Activated CD4-positive, alpha-beta T cell treated with anti-CD3 and anti-CD28 coated beads for 36 hours (primary cell): ENCODE measurements at places on chromosomes 4 and X. TPM values are rescaled to one million over a fixed set of nuclear protein-coding genes. Genes with fewer than 3 reads are reported as not detected.

The CXCL8 gene
- total RNA-seq = 0.76 TPM

The IBSP gene
- total RNA-seq = not detected

The CETN2 gene
- total RNA-seq = 13.1 TPM

The ZAR1 gene
- total RNA-seq = not detected

The LARP7 gene
- 46.5 TPM for total RNA-seq

The ABCD1 gene
- 4.5 TPM for total RNA-seq

The EMCN gene
- not detected for total RNA-seq

DNA sequence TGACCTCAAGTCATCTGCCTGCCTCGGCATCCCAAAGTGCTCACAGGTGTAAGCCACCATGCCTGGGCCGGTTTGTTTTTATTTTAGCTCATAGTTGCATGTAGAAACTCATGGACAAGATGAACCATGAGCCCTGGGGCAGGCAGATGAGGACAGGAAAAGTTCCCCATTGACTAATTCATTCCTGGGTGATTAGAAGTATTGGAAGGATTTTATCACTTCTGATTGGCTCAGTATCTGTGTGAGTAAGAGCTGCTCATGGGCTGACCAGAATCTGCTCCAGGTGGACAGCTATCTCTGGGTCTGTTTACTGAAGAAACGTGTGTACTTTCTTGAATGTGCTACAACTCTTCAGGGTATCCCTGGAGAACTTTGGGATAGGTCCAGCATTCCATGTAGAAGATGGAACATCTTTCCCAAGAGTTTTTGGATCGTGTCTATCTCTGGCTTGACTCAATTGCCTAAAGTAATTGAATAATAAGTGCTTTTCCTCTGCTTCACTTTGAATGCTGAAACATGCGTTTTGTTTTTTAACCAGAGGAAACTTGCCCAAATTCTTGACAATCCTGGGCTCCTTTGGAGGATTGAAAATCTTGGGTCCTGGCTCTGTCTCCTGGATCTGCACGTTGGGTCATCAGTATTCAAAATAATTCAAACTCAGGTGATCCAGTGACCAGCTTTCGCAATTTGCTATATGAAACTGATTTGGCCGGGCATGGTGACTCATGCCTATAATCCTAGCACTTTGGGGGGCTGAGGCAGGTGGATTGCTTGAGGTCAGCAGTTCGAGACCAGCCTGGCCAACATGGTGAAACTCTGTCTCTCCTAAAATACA is 88.6 kb upstream of the DHRSX start:
- no peak for DNase-seq

DNA sequence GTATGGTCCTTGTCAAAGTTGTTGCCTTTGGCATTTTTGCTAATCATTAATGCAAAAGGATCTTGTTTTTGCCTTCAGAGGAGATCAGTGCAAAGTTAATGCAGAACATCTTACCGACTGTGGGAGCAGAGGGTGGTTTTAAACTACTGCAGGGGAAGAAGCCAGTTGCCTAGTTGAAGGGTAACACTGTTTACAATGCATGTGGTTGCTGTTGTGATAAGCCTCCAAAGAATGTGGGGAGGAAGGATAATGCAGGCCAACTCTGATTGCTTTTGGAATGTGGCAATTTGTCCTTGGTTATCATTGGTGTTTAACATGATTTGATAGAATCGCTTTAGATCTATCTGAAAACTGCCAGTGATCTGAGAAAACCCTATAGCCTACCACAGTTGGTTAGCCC is 204.3 kb upstream of the TLL1 start:
- no peak for DNase-seq

- DNase-seq = no peak
These were observed 88.4 kb upstream of the SLC7A11 start for GRCh38 chr4:138330531-138330930.

DNA sequence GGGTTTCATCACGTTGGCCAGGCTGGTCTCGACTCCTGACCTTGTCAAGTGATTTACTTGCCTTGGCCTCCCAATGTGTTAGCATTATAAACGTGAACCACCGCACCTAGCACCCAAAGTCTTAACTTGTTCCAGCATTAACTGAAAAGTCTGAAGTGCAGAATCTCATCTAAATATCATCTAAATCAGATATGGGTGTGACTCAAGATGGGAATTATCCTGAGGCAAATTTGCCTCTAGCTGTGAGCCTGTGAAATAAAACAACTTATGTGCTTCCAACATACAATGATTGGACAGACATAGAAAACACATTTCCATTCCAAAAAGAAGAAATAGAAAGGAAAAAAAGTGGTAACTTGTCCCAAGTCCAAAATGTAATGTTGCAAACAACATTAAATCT is 641.1 kb upstream of the ATOH1 start:
- DNase-seq = no peak

DNA sequence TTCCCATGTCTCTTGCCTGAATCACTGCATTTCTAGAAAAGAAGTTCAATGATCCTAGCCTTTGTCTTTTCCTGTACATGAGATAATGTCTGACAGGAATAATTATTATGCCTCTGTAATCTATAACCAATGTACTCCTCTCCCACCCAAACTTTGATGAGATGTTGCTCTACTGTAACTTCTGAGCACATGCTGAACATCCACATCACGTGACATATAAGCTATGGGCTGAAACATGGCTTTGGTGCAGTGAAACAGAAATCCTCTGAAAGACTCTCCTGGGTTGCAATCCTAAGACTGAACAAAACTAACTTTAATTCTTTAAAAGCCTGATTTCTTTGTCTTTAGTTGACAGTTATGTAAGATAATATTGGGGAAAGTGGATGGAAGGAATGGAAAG is 1.5 kb upstream of the ADAD1 start:
- no peak for DNase-seq

DNA sequence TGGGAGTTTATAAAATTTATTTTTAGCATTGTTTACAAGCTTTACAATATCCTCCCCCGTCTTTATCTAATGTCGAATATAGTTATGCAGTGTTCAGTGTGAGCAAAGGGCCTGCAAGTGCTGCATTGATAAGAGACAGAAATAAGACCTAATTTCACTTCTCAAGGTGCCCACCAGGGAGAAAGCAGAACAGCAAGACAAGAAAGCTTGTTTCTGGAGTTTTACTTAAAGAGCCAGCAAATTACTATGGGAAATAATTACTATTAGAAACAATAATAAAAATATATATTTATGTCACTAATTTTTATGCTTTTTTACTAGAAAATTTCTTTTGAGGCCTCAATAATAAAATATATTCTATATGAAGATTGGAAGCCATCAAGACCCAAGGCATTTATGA is 2677.7 kb downstream of the ARAP2 start:
- DNase-seq = no peak

DNA sequence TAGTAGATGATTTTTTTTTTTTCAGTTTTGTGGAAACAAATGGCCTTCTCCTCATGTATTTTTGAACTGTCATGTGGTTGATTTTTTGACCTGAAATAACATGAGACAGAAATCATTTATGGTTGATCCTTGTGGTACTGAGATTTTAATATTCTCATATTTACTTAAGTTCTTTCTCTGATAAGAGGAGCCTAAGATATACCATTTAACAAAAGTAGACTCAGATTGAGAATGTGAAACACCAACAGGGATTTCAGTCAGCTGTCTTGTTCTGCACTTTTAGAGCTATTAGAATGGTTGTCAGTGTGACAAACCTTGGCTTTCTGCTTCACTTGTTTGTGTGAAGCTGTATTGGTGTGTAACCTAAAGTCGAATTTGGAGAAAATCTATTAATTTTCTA is 575.7 kb downstream of the SPOCK3 start:
- DNase-seq = no peak

DNA sequence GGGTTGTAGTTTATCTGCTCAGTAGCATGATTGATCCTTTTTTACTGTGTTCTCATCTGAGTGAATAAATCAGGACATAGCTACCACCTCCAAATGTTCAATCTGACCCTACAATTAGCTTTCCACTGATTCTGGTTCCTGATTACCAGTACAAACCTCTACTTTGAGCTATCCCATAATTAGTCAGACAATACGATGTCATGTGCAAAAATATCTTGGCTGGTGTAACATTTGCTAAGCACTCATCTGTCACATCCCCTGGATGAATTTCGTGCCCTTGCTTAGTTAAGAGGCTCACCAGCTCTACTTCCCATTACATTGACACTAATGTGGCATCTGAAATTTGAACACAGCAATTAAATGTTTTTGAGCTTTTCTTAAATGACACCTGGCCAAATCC is 1101.0 kb upstream of the PCDH7 start:
- DNase-seq = no peak

DNA sequence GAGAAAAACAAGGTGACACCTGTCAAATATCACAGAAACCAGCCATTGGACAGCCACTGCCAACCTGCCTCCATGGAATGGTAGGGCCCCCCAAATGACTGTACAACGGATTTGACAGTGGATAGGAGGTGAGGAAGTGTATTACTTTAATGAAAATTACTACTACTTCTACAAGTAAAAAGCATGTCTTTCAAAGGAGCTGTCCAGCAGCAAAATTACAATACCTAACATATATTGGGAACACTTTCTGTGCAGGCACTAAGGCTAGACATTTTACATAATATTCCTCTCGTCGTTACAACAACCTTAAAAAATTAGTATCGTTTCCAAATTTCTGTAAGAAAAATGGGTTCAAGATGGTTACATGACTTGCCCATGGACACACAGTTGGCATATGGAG is 14.9 kb downstream of the PPP3CA start:
- no peak for DNase-seq

- DNase-seq = no peak
These were observed at the start of gene SRPK3 for GRCh38 chrX:153780678-153781427. TSS of gene SRPK3 (plus strand) at chrX:153781041. CDS start at chrX:153781087, 46 bp downstream.

DNA sequence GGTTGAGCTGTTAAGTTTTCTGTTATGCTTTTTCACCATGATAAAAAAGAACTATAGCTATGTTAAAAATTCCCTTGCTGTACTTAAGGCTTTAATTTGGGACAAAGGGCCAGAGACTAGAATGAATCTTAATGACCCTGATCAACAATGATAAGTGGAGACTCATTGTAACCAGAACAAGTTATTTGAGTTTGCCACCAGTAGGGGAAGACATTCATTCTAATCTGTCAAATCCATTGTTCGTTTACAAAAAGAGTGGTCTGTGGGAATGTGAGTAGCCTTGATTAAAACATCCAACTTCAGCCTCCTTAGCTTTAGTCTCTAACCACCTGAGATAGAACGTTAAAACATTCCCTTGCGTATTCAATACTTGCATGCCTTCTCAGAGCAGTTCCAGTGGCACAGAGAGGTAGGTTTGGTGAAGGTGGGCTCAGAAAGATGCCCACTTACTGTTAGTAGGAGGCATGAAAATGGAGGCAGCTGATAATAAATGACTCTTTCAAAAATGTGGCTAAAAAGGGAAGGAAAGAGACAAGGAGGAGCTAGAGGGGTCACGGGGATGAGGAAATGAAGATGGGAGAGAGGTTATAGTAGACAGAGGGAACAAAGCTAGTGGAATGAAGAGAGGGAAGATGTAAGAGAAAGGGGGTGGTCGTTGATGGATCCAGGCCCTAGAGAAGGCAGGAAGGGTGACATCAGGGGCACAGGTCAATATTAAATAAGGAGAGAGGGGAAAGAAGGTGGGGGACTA is 66.2 kb downstream of the EGF start:
- DNase-seq = no peak

DNA sequence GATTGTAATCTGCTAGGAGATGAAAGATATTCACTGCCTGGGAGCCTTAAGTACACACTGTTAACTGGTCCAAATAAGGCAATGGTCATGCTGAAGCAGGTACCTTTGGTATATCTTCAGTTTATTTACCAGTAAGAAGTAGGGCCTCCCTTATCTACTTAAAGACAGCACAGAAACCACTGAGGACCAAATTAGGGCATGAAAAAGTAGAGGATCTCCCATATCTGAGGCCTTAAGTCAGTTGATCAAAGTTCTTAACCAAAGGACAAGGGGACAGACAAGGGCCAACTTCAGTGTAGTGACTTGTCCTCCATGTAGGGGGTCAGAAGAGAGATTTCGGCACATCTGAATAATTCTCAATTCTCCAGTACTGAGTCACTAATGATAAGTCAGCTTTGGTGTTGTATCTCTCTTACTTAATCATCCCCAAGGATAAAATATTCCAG is 59.1 kb downstream of the AMELX start:
- no peak for DNase-seq

GRCh38 chr4:54942721-54943120 is 182.7 kb downstream of the KDR start:
- peak; percentile 45 for DNase-seq

- DNase-seq = no peak
These were observed 718.7 kb upstream of the TENM3 start for GRCh38 chr4:181524499-181524898.

DNA sequence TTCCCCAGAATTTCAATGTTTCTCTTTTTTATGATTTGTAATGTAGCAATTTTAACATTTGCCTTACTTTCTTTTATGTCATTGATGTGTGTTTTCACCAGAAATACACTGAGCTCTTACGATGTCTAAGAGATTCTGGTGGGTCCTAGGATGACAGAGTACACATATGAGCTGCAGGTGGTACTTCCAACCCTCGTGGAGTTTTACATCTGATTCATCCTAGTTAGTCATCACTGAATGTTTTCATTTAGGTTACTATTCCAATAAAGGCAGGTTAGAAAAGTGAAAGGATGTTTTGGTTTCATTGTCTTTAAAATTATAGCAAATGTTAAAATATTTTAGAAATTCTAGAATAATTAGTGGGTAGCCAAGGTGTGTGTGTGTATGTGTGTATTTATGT is 605.9 kb downstream of the ADGRL3 start:
- DNase-seq = no peak

DNA sequence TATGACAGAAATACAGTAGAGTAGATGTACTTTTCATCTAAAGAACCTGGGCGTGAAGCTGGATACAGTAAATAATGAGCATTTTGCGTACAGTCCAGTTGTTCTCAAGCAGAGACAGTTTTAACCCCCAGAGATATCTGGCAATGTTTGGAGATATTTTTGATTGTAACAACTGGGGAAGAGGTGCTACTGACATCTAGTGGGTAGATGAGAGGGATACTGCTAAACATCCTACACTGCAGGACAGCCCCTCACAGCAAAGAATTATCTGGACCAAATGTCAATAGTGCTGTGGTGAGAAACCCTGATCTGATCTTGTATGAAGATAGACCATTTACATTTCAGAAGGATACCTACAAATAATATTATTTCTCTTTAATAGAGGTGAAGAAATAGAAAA is 200.2 kb upstream of the FAM47A start:
- DNase-seq = no peak

GRCh38 chr4:169823685-169824084 is 65.9 kb upstream of the HPF1 start:
- DNase-seq = peak; percentile 34

- DNase-seq = no peak
These were observed 1239.1 kb upstream of the TENM3 start for GRCh38 chr4:181004056-181004455.

- DNase-seq = no peak
These were observed 126.3 kb downstream of the ADAMTS3 start for GRCh38 chr4:72442715-72443114.

DNA sequence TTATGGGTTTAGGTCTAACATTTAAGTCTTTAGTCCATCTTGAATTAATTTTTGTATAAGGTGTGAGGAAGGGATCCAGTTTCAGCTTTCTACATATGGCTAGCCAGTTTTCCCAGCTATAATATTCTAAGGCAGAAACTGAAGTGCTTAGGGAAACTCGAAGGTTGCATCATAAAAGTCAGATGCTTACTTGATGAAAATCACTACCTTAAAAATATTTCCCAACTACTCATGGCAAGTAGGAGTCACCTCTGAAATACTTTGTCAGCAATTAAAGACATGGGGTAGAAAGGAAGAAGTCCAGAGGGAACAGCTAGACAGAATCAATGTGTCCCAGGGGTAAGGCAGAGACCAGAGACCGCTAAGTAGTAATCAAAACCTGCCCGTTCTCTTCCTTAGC is 6.3 kb upstream of the AP1S2 start:
- DNase-seq = no peak
